PC-9 (cell line): ENCODE measurements at places on chromosomes 5 and 9. TPM values are rescaled to one million over a fixed set of nuclear protein-coding genes. Genes with fewer than 3 reads are reported as not detected.
A peak's percentile ranks its signal among the peaks of the same experiment; 100 is the strongest.

Gene MTAP
- total RNA-seq: 44.1 and 46.1 TPM in 2 replicates

Gene LHX2
- 0.90 and 1.4 TPM in 2 replicates for total RNA-seq

Gene PLEKHG4B
- not detected in 2 replicates for total RNA-seq

Gene PCDHGB4
- not detected in 2 replicates for total RNA-seq

Gene STING1
- total RNA-seq: 27.4 and 27.6 TPM in 2 replicates

Gene PFN3
- not detected in 2 replicates for total RNA-seq

Gene CSF2
- not detected in 2 replicates for total RNA-seq

Gene IL4
- total RNA-seq: not detected in 2 replicates

Gene HMCN2
- total RNA-seq: 1.6 and 3.1 TPM in 2 replicates

Gene STK10
- total RNA-seq: 23.3 and 31.5 TPM in 2 replicates

Gene HEMGN
- total RNA-seq: not detected in 2 replicates

- no peak for DNase-seq
Observed at GRCh38 chr5:19923742-19924141, 64.3 kb downstream of the CDH18 start.

DNA sequence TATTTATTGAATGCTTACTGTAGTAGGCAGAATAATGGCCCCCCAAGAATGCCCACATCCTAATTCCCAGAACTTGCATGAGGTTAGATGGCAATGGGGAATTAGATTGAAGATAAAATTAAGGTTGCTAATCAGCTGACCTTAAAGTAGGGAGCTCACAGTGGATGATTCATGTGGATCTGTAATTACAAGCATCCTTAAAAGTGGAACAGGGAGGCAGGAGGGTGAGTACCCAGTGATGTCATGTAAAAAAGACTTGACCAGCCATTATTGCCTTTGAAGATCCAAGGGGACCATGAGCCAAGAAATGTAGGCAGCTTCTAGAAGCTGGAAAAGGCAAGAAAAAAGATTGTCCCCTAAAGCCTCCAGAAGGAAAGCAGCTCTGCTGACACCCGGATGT is 71.4 kb downstream of the GABBR2 start:
- DNase-seq: no peak

- DNase-seq: no peak
Observed at GRCh38 chr5:90934738-90935137, 376.1 kb downstream of the ADGRV1 start.

DNA sequence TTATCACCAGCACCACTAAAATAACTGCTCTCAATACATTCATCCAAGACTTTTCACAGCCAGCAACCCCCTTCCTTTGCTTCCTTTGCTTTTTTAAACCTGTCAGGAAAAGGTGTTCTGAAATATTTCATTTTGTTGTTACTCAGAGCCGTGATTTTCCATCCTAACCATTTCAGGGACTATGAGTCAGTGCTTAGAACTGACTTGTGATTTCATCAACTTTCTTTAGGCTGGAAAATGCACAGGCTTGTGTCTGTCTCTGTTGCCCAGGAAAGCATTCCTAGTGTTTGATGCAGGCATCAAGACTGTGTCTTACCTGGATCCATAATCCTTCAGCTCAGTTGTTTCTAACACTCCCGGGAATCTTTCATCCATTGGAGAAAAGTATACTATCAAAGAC is 805.6 kb downstream of the BRINP1 start:
- DNase-seq: no peak

GRCh38 chr5:150490754-150491153 is 17.2 kb upstream of the NDST1 start:
- no peak for DNase-seq

DNA sequence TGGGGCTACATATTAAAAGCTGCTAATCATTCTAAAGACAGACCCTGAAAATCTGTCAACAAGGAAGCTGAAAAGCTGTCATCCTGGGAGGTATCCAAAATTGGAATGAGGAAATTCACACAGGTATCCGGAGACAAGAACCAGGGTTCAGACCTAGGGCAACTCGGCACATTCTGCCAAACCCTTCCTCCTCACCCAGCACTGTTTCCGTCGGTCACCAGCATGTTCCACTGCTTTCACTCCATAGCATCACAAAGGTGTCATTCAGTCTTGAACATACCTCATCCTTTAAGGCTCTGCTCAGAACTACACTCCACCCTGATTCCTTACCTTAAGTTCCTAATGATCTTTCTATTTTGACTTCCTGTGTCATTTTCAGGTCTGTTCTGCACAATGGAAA is 153.1 kb upstream of the RASA1 start:
- DNase-seq: peak; percentile 52

DNA sequence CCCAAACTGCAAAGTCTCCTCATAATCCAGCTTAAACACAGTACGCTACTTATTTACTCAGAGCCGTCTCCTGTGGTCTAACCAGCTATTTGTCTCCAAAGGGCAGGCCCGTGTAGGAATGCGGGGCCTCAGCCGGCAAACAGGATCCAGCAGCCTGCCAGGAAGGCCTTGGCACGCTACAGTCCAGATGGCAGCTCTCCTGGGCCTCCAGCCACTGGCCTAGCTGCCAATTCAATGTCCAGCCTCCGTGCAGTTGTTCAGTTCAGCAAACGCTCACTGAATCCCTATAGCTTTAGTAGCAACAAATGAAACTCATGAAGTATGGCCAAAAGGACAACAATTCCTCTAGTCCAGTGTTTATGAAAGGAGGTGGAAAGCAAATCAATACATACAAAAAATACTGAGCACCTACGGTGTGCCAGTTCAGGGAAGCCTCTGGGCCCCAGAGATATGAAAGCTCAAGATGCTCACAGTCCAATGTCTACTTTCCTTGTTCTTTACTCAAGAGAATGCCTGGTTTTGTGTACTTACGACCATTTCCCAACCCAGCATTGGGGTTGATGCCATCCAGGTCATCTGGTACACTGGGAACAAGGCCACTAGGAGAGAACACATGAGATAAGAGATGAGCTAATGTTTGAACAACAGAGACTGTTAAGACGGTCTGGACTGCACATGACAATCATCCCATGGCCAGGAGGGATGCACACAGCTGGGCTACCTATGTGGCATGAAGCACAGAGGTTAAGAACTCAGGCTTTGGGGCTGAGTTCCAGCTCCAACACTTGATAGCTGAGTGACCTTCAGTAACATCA is 8.3 kb downstream of the CDK5RAP2 start:
- no peak for DNase-seq

GRCh38 chr5:53008751-53009150 is 19.6 kb downstream of the ITGA2 start:
- DNase-seq: no peak

GRCh38 chr5:129857116-129857515 is 47.1 kb upstream of the CHSY3 start:
- no peak for DNase-seq

- no peak for DNase-seq
Observed at GRCh38 chr5:110441035-110441434, 285.4 kb downstream of the TMEM232 start.

DNA sequence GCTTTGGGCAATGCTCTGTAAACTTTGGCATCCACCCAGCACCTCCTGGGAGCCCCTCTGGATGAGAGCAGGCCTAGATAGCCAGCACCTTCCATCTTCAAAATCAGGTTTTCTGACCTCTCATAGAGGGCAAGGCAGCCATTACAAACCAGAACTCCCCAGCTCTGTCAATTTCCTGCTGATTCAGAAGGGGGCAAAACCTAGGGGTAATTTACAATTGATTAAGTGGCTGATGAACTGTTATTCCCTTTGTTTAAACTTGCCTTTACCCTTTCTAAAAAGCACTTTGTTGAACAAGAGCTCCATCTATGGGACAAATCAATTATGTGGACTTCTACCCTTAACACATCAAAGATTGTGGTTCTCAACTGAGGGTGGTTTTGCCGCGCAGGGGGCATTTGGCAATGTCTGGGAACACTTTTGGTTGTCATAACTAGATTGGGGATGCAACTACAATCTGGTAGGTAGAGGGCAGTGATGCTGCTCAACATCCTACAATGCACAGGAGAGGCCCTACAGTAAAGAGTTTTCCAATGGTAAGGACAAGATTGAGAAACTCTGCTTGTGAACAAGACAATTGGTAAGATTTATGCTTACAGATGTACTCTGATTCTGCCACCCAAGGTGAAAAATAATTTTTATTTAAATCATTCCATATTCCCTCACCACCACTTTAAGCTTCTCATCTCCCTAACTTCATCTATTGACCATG is 184.1 kb downstream of the MARCHF11 start:
- no peak for DNase-seq

- DNase-seq: no peak
Observed at GRCh38 chr5:127416906-127417305, 100.5 kb upstream of the PRRC1 start.

GRCh38 chr5:53373451-53374158 is 106.8 kb upstream of the FST start:
- DNase-seq: no peak

- DNase-seq: peak; percentile 55
Observed at GRCh38 chr9:99867536-99867935, 38.9 kb upstream of the STX17 start.

DNA sequence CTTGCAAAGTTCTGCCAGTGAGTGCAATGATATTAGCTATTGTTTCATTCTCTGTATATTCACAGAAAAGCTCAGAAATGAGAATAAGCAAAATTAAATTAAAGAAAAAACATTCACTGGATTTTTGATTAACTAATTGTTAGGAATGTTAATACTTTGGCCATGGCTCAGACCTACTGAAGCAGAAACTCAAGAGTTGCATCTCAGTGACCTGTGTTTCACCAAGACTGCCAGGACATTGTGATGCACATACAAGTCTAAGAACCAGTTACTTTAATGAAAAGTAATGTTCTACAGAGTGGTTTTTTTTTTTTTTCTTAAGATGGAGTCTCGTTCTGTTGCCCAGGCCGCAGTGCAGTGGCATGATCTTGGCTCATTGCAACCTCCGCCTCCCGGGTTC is 464.9 kb upstream of the NMUR2 start:
- no peak for DNase-seq

GRCh38 chr5:116652196-116652729 is 77.6 kb upstream of the SEMA6A start:
- no peak for DNase-seq

GRCh38 chr5:134893748-134894505 is 11.0 kb upstream of the PCBD2 start:
- DNase-seq: no peak
